ENCODE measurements at places on chromosomes 2 and 18.

GRCh38 chr2:200259577-200259957 lies 46.9 kb upstream of the SPATS2L start:
- H3K4me3 ChIP-seq = no peak overlapping the region
- DNase-seq = no peak
- H3K36me3 ChIP-seq = no peaks in the 10 kb centered on the region
- no peaks in the 10 kb centered on the region for H3K27me3 ChIP-seq
- H3K27ac ChIP-seq = no peak overlapping the region

GRCh38 chr2:1835581-1836201 lies 91.4 kb upstream of the PXDN start:
- H3K4me3 ChIP-seq = no peak overlapping the region
- no peak for DNase-seq
- H3K4me1 ChIP-seq = no peaks in the 10 kb centered on the region
- H3K36me3 ChIP-seq = no peaks in the 10 kb centered on the region
- no peaks in the 10 kb centered on the region for H3K27me3 ChIP-seq
- no peak overlapping the region for H3K27ac ChIP-seq

DNA sequence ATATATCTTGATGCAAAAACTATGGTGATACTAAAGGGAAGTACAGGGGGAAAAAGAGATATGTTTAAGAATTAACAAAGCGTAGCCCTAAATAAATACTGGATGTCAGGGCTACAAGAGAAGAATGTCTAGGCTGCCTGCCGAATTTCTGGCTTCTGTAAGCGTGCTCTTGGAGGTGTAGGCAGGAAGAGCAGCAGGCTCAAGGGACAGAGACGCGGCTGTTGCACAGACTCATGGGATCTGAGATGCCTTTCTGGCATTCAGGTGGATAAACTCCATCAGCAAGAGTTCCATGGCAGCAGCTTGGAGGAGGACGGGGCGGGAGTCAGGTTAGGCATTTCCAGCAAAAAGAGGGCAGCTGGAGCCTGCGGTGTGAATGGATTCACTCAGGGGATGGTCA lies 123.2 kb upstream of the TWIST2 start:
- no peaks in the 10 kb centered on the region for H3K36me3 ChIP-seq
- peaks cover 15% of the 10 kb centered on the region for H3K4me1 ChIP-seq
- no peaks in the 10 kb centered on the region for H3K27me3 ChIP-seq
- DNase-seq = no peak
- H3K4me3 ChIP-seq = no peak overlapping the region
- H3K27ac ChIP-seq = no peak overlapping the region

DNA sequence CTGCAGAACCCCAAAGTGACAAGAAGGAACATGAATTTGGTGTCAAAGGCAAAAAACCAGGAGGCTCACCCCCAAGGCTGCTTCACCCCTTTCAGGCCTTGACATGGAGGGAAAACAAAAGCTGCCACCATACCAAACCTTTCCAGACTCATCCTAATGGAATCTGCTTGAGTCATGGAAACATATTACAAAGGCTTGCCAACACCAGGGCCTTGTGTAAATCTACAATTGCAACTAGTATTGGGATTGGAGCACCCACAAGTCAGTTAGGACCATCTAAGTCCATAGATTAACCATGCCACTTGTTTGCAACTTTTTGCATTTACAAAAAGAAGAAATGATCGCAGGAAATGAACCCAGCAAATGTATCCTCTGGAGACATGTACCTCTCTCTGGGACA lies 297.6 kb downstream of the CDCA7 start:
- H3K4me3 ChIP-seq = no peak overlapping the region
- DNase-seq = peak; percentile 35
- H3K36me3 ChIP-seq = no peaks in the 10 kb centered on the region
- no peaks in the 10 kb centered on the region for H3K27me3 ChIP-seq

DNA sequence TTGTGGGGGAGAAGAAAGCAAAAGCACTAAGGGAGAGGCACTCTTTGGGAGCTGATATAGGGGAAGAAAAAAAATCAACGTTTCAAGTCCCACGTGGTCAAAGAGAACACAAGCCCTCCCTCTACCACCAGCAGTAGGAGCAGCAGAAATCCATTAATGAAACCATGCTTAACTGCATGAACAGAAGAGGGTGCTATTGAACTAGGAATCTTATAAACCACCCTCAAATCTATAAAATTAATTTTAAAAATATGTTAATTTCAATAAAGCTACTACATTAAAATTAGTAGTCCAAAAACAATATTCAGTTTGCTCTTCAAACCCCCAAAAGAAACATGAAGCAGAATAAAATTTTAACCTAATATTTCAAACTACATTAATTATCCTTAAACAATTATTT lies 147.8 kb downstream of the TMEM18 start:
- no peak overlapping the region for H3K27ac ChIP-seq
- no peaks in the 10 kb centered on the region for H3K36me3 ChIP-seq
- H3K4me3 ChIP-seq = no peak overlapping the region
- DNase-seq = peak; percentile 89
- H3K27me3 ChIP-seq = no peaks in the 10 kb centered on the region

DNA sequence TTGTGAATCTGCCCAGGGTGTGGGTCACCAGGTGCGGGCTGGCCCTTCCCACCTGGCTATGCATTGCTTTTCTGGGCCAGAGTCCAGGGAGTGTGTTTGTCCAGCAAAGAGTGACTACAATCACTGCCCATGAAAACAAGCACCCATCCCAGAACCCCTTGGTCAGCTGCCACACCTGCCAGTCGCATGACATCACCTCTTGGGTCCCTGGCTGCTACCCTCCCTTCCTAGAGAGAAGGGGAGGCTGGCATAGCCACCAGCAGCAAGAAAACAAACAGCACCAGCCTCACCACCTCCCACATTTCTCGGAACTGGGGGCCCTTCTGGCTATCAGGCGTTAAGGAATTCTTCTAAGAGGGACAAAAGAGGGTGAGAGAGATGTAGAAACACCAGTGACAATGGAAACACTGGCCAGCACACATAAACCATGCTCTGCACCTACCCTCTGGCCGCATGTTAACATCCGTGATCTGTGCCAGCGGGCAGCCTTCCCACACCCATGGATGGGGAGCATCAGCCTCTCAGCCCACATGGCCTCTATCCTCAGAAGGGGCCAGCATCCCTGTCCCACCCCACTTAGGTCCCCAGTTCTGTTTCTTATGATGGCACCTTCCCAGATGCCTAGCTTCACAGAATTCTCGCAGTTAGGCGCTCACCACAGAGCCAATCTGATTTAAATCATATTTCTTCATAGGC lies 109.7 kb upstream of the GLI2 start:
- no peak overlapping the region for H3K4me3 ChIP-seq
- H3K4me1 ChIP-seq = no peaks in the 10 kb centered on the region
- no peaks in the 10 kb centered on the region for H3K36me3 ChIP-seq
- H3K27ac ChIP-seq = no peak overlapping the region
- no peaks in the 10 kb centered on the region for H3K27me3 ChIP-seq
- no peak for DNase-seq

- no peaks in the 10 kb centered on the region for H3K4me1 ChIP-seq
- DNase-seq = no peak
- H3K27ac ChIP-seq = no peak overlapping the region
Observed at GRCh38 chr2:198252472-198252871, 448.1 kb downstream of the PLCL1 start.

DNA sequence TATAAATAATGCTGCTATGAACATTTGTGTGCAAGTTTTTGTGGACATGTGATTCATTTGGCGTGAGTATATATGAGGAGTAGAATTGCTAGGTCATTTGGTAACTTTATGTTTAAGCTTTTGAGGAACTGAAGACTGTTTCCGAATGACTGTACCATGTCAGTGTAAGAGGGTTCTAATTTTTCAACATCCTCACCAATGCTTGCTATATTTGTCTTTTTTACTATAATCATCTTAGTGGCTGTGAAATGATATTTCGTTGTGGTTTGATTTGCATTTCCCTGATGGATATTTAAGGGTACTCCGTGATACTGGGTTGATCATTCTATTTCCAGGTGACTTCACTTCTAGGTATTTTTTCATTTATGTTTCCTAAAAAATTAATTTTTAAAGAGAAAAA lies 241.1 kb downstream of the BCL2 start:
- no peak overlapping the region for H3K27ac ChIP-seq
- H3K4me1 ChIP-seq = no peaks in the 10 kb centered on the region
- H3K36me3 ChIP-seq = no peaks in the 10 kb centered on the region
- H3K27me3 ChIP-seq = no peaks in the 10 kb centered on the region

- H3K4me3 ChIP-seq = no peak overlapping the region
- DNase-seq = no peak
- H3K4me1 ChIP-seq = no peaks in the 10 kb centered on the region
- no peaks in the 10 kb centered on the region for H3K27me3 ChIP-seq
Observed at GRCh38 chr2:141728886-141729285, 401.9 kb downstream of the LRP1B start.

DNA sequence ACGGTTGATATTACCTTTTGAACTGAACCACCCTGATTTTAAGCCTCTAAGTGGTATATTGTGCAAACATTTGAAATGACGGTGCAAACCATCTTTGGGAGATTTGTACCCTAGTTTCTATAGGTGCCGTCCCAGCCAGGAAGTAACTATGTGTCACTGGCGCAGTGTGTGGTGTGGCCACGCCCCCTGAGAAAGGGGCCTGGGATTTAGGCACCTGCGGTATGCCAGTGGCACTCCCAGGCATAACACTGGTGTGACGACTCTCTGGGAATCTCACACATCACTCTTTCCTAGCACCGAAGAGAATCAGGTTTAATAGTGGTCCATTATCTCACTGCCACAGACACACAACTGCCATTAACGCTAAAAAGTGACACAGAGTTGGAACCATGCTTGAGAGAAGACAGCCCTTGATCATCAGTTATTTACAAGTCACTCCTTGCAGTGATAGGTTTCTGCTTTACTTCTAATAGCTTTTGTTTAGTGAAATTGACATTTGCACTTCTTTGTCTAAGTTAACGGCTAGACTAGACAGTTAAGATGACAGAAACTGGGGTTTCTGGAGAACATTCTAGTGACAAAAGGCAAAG lies 11.1 kb downstream of the AQP4 start:
- no peak overlapping the region for H3K27ac ChIP-seq
- DNase-seq = no peak
- no peak overlapping the region for H3K4me3 ChIP-seq
- H3K27me3 ChIP-seq = no peaks in the 10 kb centered on the region

GRCh38 chr2:136361521-136361920 lies 243.6 kb upstream of the CXCR4 start:
- no peak overlapping the region for H3K27ac ChIP-seq
- H3K36me3 ChIP-seq = no peaks in the 10 kb centered on the region
- no peaks in the 10 kb centered on the region for H3K4me1 ChIP-seq

DNA sequence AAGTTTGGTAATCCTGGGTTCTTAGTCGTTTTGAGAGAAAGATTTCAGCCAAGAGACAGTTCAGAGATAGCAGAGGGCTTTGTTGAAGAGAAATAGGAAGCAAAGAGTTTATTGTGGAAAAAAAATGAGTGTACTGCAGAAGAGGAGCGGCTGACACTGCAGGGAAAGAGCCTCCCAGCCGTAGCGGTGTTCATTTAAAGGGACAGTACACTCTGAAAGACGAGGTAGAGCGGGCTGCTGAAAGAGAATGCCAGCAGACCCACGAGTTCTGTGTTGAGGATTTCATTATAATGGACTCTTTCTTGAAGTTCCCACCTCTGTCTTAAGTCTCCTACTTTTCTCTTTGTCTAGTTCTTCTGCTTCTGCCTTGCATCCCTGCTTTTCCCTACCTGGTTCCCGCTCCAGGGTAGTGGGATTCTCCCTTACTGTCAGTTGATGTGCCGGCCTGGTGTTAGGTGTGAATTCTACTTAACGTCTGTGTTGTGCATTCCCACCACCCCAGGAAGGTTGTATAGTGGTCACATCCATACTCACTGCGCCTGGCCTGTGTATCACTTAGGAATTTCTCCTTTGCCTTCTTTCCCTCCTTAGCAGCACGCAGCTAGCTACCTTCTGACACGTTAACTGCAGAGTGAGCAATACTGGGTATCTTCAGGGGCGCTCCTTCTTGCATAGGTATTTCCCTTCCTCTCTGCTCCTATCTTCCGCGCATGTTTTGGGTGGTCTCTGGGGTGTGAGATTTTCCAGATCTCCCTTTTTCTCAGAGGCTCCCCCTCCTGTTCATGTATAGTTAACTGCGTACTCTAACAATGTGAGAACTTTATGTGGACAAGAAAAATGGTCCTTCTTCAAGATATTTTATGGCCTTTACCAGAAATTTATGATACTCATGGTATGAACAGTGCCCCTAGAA lies 164.5 kb downstream of the PTH2R start:
- no peaks in the 10 kb centered on the region for H3K36me3 ChIP-seq
- DNase-seq = no peak
- no peaks in the 10 kb centered on the region for H3K27me3 ChIP-seq
- no peaks in the 10 kb centered on the region for H3K4me1 ChIP-seq
- no peak overlapping the region for H3K4me3 ChIP-seq
- H3K27ac ChIP-seq = no peak overlapping the region

DNA sequence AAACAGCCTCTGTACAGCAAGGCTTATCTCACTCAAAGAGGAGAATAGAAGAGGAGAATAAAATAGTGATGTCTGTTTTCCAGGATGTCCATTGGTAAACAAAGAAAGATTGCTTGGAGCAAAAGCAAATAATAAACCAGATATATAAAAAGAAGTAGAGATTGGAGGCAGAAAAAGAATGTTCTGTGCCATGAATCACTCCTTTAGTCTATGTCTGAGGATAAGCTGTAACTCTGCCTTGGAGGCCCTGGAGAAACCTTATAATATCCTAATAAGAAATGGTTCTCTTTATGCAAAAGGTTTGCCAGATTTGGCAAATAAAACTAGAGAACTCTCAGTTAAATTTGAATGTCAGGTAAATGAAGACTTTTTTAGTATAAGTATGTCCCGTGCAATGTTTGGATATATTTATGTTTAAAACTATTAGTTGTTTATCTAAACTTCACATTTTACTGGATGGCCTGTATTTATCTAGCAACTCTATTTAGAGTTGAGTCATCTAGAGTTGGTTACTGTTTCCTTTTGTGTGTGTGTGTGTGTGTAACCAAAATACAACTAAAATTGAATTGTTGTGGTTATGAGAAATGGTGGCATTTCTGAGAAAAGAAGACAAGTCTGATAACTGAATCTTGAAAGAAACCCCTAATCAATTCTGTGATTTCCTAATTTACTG lies 510.3 kb upstream of the SETBP1 start:
- no peak overlapping the region for H3K27ac ChIP-seq
- no peaks in the 10 kb centered on the region for H3K36me3 ChIP-seq
- H3K27me3 ChIP-seq = no peaks in the 10 kb centered on the region
- no peaks in the 10 kb centered on the region for H3K4me1 ChIP-seq
- no peak for DNase-seq
- H3K4me3 ChIP-seq = no peak overlapping the region

DNA sequence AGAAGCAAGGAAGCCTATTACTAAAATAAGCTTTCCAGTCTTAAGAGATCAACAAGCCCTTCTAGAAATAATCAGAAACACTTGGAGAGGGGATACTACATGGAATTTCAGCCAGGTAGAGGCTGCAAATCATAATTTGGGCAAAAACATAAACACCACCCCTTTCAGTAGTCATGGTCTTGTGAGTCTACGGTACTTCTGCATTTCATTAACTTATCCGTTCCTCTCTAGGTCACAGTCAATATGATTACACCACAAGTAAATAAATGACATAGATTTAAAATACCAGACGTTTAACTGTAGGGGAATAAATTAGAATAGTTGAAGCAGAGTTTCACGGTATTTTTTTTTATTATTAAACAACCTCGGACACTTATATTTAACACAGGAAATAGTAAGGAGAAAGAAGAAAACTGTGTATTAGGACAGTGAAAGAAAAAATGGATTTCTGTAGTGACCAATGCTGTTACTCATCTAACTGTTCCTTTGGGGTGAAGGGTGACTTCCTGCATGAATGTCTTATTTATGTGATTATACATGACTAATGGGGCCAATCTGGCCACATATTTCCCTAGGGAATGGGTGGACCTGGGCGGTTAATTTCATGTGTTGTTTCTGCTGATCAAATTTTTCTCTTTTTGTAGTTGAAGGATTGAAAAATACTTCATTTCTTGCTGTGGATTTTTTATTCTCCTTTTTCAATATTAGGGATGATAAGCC lies 456.6 kb upstream of the UBE2E3 start:
- no peak for DNase-seq
- no peak overlapping the region for H3K27ac ChIP-seq
- H3K4me1 ChIP-seq = no peaks in the 10 kb centered on the region
